ENCODE measurements at places on chromosomes 2 and 18. TPM values are rescaled to one million over a fixed set of nuclear protein-coding genes. Genes with fewer than 3 reads are reported as not detected.

- DNase-seq: peak; percentile 59
Measured at GRCh38 chr2:64607381-64608304, 46.1 kb downstream of the SERTAD2 start.

Gene SIX3
- not detected for total RNA-seq

Gene ITPRIPL1
- 3.1 TPM for total RNA-seq

GRCh38 chr2:203890733-203891132 lies 23.2 kb downstream of the CTLA4 start:
- no peak for DNase-seq

Gene EFR3B
- 2.0 TPM for total RNA-seq

DNA sequence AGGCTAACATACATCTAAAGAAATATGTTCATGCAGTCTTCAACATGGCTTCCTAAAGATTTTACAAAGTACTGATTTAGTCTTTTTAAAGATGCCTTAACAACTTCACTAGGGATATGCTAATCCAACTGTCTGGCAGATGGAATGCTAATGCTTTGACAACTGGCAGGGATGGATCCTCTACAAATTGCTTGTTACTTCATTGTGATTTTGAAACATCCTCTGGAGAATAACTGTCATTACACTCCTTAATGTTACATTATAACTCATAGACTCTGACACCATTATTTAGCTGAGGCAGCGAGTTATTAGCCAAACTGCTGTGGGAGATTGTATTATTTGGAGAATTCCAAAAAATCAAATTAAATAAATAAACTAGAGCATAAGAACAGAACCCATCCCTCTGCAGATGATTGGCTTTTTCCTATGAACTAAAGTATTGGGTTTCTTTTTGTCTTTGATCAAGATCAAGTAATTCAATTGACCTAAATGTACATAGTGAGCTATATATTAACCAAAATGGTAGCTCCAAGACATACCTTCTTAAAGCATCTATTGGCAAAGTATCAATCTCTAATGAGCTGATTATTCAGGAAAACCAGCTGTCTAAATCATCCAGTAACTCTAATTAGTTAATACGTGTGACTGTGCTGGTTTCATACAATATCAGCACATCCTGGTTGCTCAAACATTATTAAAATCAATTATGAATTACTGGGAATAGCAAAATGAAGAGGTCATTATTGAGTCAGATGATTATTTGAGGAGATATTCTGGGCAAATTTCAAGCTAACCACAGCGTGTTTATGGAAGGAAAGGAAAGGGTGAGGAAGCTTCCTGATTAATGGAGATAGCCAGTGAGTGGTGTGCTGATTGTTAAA lies 321.3 kb upstream of the TFPI start:
- no peak for DNase-seq

DNA sequence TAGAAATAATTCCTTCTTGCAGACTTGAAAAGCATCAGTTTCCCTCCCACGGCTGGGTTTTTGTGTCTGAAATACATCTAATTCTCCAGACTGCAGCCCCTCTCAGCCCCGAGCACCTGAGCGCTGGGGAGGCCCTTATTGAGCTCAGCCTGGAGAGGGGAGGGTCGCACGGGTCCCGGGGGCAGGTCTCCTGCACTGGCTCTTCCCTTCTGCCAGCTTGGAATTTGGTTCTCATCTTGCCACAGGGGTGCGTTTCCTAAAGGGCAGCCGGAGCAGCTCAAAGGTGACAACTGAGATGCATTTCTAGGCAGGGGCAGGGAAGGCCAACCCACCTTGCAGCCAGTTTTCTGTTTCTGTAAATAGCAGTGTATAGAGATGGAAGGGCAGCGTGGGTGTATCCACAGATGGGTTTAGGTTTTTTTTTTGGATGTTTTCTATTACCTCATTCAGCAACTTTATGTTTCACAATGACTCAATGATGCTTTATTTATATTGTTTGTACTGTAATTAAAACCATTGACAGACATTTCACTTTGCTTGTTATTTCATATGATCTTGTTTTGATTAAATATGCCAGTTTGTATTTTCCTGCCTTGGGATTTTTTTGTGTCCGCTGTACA lies 37.0 kb downstream of the GBX2 start:
- peak; percentile 69 for DNase-seq

- DNase-seq: no peak
Measured at GRCh38 chr2:70019096-70019495, 57.7 kb upstream of the ASPRV1 start.

DNA sequence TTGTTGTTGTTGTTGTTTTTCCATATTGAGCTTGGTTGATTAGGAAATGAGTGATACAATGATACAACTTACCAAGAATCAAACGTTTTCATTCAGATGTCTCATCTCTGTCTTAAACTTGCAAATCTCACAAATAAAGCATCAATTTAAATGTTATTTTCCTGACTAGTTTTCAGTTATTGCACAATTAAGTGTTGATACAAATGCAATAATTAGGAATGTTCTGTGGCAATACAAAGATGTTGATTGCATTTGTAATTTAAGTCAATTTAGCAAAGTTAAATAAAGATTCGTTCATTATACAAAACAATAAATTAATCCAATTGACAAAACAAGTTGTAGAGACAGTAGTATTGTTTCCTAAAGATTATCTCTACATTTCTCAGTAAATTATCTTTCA lies 392.3 kb upstream of the ZNF804A start:
- no peak for DNase-seq

DNA sequence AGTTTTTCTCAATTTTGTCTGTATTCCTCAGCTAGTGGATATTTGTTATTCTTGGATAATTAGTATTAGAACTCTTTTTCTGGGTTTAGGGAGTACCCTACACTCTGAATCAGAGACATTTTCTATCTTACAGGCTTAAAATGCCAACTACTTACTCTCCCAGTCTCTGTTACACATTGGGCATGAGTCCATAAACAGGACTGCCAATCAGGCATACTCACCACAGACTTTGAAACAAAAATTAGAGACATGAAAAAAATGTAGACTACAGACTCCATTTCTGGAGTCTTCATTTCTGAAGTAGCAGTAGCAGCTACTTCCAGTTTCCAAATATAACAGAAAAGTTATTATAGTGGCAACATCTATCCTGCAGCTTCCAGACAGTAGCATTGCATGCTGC lies 279.7 kb downstream of the MBD5 start:
- no peak for DNase-seq

Gene KRCC1
- 18.7 TPM for total RNA-seq

DNA sequence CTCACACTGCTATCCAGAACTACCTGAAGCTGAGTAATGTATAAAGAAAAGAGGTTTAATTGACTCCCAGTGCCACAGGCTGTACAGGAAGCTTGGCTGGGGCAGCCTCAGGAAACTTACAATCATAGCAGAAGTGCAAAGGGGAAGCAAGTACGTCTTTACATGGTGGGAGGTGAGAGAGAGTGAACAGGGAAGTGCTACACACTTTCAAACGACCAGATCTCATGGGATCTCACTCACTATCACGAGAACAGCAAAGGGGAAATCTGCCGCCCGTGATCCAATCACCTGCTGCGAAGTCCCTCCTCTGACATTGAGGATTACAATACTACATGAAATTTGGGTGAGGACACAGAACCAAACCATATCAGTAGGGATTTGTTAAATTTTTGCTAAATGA lies 150.4 kb upstream of the NXPH2 start:
- DNase-seq: no peak

DNA sequence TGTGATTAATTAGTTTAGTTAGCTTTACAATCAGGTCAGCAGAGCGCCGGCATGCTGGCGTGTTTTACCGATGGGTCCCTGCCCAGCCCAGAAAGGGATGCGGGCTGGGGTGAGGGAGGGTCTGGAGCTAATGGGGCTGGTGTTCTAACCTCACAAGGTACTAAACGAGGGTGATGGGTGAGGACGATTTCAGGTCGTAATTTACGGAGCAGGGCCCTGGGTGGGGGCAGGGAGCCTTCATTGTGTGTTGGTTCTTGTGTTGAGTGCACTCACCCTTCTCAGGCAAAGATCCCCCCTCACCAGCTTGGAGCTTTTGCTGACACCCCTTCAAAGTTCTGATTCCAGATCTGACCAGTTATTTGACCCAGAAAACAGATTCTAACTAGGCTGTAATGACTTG lies 39.5 kb downstream of the PTGR3 start:
- no peak for DNase-seq

DNA sequence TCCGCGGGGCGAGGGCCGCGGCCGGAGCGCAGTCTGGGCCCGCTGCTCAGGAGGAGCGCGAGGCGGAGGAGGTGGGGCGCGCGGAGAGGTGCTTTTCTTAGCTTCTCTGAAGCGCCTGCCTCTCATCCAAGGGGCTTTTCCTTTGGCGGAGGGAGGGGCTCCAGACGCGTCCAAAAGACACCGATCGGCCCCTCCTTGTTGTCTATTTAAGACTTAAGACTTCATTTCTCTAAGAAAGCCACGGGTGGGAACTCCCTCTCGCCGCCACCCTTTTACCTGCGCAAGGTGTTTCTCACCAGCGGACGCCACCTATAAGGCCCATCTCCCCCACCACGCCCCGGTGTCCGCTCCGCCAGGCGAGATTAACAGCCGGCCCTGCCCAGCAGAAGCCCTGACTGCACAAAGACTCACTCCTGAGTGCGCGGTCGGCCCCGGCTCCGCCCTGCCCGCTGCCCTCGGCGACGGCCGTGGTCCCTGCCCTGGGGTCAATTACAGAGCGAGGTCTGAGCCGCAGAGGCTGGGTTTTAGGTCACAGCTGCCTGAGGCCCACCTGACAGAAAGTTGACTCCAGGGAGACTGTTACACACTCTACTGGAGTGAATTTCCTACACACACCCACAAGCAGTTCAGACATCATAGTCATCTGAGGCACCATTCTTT lies at the start of gene DSC2:
Gene DSC2, minus strand, starts transcription at position 397 of the 660 bp plus-strand sequence. CDS start 450 bp downstream, outside the sequence.
- DNase-seq: peak; percentile 90

DNA sequence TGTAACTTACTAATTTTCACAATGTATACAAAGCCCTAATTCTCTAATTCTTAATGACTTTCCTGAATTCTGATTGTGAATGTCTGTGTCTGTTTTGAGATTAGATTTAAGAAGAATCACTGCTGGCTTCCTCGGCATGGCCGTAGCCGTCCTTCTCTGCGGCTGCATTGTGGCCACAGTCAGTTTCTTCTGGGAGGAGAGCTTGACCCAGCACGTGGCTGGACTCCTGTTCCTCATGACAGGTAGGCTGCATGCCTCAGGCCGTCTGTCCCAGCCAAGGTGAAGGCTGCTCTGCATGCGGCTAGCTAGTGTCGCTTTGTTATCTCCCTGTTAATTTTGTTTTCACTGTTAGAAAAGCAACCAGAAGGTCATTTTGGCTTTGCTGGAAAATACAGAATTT lies 41.2 kb downstream of the TMEM178A start:
- DNase-seq: no peak

DNA sequence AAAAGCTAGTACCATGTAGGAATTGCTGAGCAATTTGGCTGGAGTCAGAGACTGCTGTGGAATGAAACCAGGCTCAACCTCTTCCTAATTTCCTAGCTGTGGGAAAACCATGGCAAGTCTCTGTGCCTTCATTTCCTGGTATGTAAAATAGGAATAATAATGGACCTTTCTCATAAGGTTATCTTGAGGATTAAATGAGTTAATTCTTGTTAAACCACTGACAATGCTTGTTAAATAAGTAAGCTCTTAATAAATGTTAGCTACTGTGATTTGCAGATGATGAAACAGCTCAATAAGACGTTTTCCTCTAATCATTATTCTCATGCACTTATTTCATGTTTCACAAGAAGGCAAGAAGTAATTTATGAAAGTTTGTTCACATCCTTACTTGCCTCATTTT lies 346.7 kb downstream of the RND3 start:
- no peak for DNase-seq

DNA sequence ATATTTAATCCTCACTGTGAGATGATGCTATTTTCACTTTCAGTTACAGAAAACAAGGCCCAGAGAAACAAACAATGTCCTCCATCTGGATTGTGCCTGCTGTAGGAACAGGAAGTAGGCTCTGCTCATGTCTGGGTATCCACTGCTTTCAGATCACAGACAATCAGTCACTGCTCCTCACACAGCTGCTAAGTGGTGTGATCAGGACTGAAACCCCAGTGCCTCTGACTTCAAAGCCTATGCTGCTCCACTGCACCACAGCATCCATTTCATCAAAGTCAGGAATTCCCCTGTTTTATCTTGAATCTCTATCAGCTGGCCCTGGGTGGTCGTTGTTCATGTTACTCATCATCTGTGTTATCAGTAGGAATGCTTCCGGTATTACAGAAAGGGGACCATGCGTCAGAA lies 303.8 kb upstream of the TRIB2 start:
- DNase-seq: no peak

GRCh38 chr2:241080405-241081189 lies 21.5 kb downstream of the MTERF4 start:
- DNase-seq: no peak

DNA sequence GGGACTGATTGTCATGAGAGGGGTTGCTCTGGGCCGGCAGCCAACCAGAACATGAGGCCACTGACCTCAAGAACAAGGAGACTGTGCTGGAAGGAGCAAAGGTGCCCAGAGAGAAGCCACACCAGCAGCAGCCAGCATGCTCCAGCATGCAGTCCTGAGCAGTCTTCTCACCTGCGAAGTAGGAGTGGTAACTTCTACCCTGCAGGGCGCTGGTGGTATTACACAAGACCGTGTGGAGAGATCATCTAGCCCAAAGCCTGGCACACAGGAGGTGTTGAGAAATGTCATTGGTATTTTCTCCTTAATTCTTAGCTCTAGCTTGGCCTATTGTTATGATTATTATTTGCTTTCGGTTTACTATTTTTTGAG lies 132.7 kb downstream of the TSN start:
- DNase-seq: no peak

GRCh38 chr2:197705912-197706838 lies 1.0 kb downstream of the MARS2 start:
- DNase-seq: no peak

- no peak for DNase-seq
Measured at GRCh38 chr18:56214706-56215105, 423.7 kb downstream of the TXNL1 start.

GRCh38 chr2:207091928-207092327 lies 73.8 kb downstream of the KLF7 start:
- no peak for DNase-seq

Measured in mesenteric fat pad (tissue), 1 donor.